ENCODE measurements at places on chromosomes 6 and 20.

DNA sequence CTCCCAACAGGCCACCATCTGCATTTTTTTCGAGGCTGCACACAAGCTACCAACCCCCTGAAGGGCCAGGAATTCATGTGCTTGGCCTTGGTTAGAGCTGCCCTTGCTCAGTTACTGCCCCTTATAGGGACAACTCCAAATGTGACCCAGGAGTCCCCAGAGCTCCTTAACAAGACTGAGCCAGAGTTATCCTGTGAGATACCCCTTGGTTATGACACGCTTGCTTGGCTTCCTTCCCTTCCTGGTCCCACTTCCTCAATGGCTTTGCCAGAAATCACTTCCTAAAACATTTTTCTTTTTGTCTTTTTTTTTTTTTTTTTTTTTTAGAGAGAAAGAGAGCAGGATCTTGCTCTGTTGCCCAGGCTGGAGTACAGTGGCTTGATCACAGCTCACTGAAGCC is 8.9 kb downstream of the TREM1 start:
- DNase-seq: no peak

DNA sequence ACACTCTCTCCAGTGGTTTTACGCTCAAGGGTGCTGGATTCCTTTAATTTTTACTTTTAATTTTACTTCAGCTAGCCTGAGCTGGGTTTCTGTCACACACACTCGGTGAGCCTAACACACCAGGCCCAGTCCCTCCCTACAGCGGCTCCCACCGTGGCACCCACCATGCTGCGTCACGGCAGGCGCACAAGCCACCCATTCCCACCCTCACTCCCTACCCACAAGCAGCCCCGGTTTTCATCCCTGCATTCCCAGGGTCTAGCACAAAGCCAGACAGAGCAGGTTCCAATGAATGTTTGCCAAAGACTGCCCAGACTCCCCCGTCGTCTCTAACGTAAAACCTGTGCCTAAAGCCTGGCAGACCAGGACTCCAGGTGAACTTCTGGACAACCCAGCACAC is 50.3 kb downstream of the MYH7B start:
- no peak for DNase-seq

DNA sequence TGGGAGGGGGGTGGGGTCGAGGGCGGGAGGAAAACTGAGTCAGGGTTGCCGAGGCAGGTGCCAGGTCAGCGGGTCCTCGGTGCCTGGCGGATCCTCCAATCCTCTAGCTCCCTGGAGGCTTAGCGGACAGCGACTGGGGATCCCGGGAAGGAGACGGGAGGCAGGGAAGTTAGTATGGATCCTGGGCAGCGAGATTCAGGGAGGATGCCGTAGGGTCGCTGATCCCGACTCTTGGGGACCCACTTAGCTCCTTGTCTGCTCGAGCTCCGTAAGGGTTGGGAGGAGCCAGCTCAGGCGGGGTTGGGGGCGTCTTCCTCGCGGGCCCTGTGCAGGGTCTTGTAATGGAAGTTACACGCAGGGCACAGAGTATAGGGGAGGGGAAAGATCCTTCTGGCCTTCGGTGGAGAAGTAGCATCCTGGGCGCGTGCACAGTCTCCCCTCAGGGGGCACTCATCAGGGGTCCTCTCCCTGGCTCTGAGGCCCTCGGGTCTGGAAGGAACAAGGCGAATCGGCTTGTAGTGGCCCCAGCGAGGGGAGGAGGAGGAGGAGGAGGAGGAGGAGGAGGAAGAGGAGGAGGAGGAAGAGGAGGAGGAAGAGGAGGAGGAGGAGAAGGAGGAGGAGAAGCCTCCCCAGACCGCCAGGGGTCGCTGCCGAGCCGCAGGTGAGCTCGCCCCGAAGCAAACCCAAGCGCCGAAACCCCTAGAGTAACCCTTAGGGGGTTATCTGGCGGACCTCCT is 6.4 kb upstream of the SLC12A5 start:
- DNase-seq: peak; percentile 53

GRCh38 chr6:143620447-143620846 is 57.3 kb upstream of the PHACTR2 start:
- DNase-seq: no peak
